ENCODE measurements at places on chromosomes 2 and 18.

DNA sequence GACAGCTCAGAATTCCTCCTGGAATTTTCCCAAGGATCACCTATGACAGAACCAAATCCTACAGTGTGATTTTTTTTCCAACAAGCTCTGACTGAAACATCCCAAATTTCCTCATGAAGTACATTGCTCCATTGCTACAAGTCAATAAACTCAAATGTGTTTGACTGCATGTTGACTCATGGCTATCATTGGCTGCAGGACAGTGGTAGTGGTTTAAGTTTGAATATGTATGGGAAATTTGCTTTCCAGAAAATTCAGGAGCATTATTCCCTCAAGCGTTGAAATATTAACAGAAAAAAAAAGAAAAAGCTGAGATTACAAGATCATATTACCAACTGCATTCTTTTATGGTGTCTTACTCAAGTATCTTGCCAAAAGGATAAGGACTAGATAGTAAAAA is 402.8 kb upstream of the DSEL start:
- DNase-seq = no peak

DNA sequence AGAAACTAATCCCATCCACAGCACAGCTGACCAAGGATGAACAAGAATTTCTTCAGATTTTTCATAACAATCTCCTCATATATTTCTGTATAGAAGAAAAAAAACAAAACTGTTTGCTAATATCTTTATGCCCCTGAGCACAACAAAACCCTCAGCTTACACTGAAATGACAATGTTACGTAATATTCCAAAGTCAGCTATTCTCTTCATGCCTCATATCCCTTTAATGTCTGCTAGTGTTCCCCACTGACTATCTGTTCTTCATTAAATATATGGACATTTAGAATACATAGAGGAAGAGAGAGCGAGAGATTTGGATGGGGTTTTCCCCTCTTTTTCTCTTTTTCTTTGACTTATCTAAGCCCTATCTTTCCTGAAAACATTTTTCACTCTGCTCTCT is 87.9 kb upstream of the GULP1 start:
- no peak for DNase-seq

DNA sequence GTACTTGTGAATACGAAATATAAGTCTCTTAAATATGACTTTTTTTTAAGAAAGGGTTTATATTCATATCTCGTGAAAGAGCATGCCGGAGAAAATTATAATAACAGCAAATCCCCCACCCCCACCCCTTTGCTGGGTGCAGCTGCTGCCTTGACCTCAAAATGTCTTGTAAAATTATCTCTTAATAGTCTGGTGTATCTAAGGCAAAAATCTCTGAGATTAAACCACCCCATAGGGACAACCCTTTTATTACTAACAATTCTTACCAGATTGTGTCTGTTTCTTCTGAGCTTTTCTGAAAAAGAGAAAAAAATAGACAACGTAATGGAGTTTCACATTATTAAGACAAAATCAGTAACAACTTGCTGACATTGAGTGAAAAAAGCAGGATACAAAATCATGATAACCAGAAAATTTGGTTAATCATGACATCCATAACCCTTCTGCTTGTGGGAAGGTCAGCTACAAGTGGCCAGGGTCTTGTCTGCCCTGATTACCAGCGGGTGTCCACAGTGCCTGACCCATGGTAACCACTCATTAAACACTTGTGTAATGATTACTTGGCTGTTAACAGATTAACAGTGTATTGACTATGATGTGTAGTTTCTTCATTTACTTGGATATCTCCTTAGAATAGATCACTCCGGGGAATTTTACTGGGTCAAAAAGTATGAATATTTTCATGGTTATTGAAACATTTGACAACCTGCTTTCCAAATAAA is 1.5 kb downstream of the STRADB start:
- DNase-seq = no peak

GRCh38 chr2:111164078-111164477 is 43.4 kb downstream of the BCL2L11 start:
- DNase-seq = no peak

- DNase-seq = no peak
Observed at GRCh38 chr18:40216856-40217255, 1738.2 kb upstream of the PIK3C3 start.

- DNase-seq = no peak
Observed at GRCh38 chr2:76019128-76019527, 308.4 kb upstream of the GCFC2 start.

GRCh38 chr2:31286961-31287550 is 53.1 kb downstream of the EHD3 start:
- no peak for DNase-seq

DNA sequence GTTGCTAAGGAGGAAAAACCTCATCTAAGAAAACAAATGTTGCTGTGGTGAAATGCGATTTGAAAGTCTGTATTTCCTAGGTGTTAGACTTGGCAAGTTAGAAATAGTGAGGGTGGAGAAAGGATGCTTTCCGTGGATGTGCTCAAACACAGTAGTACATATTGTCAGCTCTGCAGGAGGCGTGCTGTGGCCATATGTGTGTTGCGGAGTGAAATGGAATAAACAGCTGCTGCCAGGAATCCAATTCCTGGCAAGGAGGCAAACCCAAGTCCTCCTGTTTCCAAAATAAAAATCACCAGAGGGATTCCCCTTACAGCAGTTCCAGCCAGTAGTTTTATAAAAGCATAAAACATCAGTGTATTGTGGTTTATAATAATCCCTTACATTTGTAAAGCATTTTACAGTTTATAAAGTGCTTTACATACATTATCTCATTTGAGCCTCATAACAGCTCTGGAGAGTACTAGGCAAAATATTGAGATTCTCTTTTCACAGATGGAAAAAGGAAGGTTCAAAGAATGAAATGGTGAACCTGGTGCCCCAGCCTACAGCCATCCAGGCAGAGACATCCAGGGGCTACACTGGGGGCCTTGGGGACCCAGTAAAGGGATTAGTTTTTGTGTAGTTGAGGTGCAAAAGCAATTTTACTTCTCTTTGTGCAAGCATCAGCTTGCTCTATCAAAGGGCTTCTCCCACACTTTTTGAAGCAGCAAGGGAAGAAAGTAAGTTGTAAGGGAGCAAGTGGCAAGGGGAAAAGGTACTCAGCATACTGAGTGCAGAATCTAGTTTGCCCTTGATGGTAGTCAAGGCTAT is 206.0 kb downstream of the AGPS start:
- DNase-seq = peak; percentile 97

DNA sequence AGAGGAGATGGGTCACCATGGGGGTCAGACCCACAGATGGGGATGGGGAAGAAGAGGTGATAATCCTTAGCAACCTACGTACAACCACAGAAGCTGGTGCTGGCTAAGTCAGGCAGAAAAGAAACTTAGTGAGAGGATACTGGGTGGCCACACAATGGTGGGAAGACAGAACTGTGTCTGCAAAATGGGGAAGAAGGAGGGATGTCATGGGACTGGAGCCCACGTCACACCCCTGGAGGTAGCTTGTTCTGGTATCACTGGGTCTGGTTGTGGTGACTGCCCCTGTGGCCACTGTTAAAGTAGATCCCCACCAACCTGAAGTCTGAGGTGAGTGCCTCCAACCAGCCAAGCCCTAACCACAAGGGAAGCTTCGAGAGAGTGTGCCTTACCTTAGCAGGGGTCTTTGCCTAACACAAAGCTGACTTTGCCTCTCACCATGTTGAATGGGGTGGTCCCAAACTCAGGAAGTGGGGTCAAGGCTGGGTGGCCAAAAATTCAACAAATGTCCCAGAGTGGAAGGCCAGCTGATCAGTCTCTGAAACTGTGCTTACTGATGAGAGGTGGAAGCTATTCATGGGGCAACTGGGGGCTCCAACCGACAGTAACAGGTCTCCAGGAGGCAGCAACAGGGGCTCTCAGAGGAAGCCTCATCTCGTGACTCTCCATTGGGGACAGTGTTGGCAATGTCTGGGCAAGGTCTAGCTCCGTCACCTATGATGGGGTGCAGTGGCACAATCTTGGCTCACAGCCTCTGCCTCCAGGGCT is 64.8 kb upstream of the SLC1A4 start:
- DNase-seq = no peak

DNA sequence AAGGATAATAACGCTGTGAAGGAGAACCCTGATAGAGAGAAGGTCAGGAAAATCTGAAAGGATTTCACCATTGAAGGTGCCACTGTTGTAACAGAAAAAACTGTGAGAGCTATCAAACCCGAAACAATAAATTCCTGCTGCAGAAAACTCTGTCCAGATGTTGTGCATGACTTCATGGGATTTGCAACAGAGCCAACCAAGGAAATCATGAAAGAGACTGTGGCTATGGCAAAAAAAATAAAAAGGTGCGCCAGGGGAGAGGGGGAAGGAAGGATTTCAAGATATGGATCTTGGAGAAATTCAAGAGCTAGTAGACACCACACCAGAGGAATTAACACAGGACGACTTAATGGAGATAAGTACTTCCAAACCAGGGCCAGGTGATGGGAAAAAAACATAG is 88.0 kb downstream of the LDLRAD4 start:
- DNase-seq = no peak

- no peak for DNase-seq
Observed at GRCh38 chr2:65130664-65131175, 814 bp upstream of the RAB1A start.

DNA sequence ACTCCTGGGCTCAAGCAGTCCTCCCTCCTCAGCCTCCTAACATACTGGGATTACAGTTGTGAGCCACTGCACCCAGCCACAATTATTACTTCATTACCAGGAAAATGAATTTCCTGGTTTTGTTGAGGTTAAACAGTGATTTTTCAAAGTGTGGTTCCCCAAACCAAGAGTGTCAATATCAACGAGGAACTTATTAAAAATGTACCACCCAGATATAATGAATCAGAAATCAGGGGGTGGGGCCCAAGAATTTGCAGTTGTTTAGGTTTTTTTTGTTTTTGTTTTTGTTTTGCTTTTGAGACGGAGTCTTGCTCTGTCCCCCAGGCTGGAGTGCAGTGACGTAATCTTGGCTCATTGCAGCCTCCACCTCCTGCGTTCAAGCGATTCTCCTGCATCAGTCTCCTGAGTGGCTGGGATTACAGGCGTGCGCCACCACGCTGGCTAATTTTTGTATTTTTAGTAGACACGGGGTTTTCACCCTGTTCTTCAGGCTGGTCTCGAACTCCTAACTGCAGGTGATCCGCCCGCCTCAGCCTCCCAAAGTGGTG is 94.1 kb downstream of the WDSUB1 start:
- no peak for DNase-seq

DNA sequence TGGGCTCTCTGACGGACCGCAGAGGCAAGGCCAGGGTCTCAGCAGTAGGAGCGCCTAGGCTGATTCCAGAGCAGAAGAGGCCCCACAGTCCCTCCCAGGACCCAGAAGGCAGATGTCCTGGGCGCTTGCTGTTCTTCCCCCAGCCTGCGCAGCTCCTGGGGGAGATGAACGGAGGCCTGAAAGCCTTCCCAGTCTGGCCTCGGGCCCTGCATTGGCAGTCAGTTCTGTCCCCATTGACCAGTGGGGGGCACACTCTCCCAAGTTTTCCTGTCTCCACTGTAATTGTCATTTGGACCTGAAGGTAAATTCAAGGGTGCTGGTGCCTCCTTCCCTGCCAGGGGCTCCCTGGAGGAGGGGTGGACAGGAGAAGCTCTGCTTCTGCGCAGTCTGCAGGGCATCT is 345.7 kb downstream of the CYP26B1 start:
- peak; percentile 58 for DNase-seq

GRCh38 chr2:167966937-167967913 is 280.2 kb downstream of the STK39 start:
- no peak for DNase-seq

- DNase-seq = no peak
Observed at GRCh38 chr2:68774569-68775271, 40.1 kb downstream of the ARHGAP25 start.

GRCh38 chr2:27162151-27163121 is 13.6 kb downstream of the TCF23 start:
- no peak for DNase-seq

DNA sequence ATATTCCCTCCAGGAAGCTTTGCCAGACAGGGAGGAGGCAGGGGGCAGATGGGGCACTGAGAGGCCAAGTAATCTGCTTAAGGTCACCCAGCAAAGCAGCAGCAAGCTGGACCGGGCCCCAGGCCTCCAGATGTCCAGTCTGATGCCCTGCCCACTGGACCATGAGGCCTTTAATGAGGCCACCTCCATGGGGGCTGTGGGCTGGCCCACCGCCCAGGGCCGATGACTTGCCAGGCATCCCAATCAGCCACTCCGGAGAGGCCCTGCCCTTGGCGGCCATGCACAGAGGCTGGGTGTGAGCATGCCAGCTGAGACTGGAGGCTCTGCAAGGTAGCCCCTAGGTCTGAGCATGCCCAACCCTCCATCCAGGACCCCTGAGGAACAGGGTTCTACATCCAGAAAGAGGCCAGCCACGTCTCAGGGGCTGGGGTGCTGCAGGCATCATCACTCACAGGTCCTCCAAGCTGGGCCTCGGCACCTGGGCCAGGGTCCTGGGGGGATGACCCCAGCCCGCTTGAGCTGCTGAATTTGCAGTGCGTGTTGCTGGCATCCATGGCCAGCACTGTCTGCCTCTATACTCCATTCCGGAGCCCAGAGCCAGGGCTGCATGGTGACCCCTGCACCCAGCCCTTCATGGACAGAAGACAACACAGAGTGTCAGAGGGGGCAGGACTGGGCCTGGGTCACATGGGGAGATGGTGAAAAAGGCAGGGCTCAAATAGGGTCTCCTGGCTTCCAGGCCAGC is 164.2 kb downstream of the INHBB start:
- DNase-seq = no peak

DNA sequence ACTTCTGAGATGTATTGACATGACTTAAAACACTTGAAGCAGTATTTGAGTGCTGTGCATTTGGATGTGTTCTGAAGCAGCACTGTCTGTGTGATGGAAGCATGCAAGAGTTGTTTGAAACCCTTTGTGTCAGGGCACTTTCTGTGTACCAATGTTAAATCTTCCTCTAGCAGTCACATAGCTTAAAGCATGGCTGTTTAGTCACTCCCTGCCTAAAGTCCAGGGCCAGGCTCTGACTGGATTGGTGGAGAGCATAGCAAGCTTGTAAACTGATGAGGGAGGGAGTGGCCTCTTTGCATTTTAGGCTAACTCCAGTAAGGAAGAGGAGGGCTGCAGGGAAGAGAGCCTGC is 73.5 kb downstream of the MYO1B start:
- DNase-seq = no peak

DNA sequence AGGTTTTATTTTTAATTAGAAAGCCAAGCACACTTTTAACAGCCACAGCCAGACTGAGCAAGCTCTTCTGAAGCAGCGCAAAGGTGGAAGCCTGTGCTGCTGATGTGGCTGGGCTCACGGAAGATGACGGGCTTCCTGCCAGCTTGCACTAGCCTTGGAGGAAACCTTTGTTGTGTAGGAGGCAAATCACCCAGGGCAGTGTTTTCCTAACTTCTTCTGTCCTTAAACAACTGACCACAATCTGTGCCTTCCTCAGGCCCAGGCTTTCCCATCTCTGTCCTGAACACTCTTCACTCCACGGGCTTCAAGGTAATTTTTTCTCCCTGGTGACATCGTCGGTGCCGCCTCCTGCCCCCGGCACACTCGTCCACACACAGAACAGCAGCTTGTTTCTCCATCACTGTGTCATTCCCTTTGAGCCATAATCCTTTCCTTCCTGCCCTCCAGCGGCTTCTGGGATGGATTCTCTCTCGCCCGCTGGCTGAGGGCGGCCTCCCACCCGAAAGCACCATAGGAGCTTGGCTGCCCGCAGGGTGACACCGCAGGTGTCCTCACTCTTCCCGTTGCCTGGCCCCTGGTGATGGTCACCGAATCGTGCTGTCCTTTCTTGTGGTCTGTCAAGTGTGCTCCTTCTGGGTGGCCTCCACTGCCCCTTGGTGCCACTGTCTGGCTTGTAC is 31.1 kb upstream of the INHBB start:
- DNase-seq = no peak
